Fibroblast of skin of back (primary cell): ENCODE measurements at places on chromosomes 11 and 22.
A peak's percentile ranks its signal among the peaks of the same experiment; 100 is the strongest.

GRCh38 chr22:40238425-40239344 is 61.0 kb downstream of the TNRC6B start:
- peak; percentile 64 for DNase-seq

DNA sequence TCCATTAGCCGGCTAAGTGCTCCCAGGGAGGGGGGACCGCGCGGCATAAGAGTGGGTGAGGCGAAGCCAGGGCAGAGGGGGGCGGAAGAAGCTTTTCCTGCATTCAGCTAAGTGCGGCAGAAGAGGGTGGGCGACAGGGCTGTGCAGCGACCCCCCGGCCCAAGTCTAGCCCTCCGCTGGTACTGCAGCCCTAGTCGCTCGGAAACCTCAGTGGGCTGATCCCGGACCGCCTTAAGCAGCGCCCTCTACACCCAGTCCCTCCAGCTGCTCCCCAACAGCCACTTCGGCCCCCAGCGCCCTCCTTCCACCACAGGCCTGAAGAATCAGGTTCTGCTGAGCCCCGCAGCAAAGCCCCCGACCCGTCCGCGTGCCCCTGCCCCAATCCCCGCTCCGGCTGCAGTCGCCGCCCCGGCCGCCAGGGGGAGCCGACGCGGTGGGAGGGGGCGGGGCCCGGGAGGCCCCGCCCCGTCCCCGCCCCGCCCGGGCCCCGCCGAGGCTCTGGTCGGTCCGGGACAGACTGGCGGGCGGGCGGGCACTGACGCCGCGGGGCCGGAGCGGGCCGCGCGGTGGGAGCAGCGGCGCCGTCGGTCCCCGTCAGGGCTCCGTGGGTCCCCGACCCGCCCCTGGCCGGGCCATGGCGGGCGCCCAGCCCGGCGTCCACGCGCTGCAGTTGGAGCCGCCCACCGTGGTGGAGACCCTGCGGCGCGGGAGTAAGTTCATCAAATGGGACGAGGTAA is at the start of gene PLCB3:
PLCB3 (plus strand) TSS at position 515 of the 737 bp plus-strand sequence; CDS start at position 635, 120 bp downstream.
- DNase-seq: peak; percentile 49

GRCh38 chr11:91810871-91811270 is 413.7 kb upstream of the FAT3 start:
- DNase-seq: peak; percentile 48

GRCh38 chr11:73350908-73351636 is 25.1 kb upstream of the RELT start:
- DNase-seq: peak; percentile 63

DNA sequence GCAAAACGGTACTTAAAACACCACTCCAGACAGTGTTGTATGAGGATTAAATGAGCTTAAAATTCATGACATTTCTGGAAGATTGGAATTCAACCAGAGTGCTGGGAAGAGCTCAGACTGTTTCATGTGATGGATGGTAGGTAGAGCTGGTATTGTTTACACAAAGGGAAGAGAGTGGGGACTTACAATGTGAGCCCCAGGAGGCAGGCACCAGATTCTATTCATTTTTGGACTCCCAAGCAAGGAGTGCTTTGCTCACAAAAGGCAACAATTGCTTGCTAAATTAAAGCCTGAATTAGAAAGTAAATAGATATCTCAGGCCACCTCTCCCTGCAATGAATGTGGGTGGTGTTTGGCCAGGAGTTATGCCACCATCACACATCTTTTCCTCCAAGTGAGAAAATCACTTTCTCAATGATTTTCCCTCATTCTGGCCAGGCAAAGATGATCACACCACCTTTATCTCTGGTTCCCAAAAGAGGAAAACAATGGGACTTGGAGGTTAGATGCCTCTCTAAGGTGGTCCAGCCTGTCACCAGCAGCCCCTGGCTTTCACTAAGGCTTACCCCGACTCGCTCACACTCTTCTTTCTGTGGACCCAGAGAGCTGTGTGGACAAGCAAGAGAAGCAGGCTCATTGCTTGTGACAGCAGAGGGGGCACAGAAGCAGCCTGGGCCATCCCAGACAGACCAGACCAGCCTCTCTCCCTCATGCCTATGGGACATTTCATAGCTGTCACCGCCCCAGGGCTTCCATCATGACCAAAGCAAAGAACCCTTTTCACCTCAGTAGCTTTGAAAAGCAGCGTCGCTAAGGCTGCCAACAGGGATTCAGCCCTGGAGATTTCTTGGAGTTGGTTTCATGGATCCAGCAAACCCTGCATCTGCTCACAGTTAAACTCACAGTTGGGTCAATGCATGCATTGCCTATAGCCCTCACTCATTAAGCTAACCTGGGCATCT is 63.5 kb upstream of the DRD2 start:
- DNase-seq: no peak

GRCh38 chr11:114061048-114061680 is 1.7 kb downstream of the ZBTB16 start:
- no peak for DNase-seq

DNA sequence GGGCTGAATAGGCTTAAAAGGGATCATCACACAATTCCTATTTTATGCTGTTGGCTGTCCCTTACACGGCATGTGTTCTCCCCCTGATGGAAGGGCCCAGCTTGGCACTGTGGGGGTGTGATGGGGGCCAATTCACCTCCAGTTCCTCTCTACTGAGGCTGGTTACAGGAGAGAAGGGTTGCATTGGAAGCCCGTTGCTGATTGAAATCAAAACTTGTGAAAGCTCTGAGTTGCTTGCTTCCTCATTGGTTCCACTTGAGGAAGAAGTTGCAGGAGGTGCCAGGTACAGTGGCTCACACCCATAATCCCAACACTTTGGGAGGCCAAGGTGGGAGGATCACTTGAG is 13.3 kb upstream of the PRG2 start:
- no peak for DNase-seq

GRCh38 chr11:11403763-11404725 is 51.0 kb upstream of the CSNK2A3 start:
- peak; percentile 82 for DNase-seq

DNA sequence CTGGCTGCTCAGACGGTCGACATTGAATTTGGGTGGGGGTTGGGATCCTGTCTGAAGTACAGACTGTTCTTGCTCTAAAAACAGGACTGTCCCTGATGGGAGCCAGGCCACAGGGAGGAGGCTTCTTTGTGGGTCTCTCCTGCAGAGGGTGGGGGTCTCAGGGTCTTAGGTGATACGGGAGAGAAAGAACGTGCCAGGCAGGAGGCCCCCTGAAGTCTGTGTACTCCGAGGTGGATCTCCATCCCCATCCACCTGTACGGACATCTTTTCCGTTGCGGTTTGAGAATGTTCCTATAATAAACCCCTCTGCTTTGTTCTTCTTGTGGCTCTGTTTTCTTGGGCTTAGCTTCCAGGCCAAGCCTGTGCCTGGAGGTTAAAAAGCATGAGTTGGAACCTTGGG is 15.9 kb downstream of the PSMD13 start:
- no peak for DNase-seq

- no peak for DNase-seq
These were observed 11.1 kb upstream of the MS4A2 start for GRCh38 chr11:60077216-60077817.

- DNase-seq: peak; percentile 77
These were observed 3.2 kb upstream of the CSDC2 start for GRCh38 chr22:41557401-41558240.

DNA sequence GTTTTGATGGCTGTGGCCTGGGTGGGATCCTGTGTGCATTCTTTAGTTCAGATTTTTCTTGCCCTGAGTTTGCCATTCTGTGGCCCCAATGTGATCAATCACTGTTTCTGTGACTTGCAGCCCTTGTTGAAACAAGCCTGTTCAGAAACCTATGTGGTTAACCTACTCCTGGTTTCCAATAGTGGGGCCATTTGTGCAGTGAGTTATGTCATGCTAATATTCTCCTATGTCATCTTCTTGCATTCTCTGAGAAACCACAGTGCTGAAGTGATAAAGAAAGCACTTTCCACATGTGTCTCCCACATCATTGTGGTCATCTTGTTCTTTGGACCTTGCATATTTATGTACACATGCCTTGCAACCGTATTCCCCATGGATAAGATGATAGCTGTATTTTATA is 620 bp downstream of the OR4C16 start:
- DNase-seq: no peak

DNA sequence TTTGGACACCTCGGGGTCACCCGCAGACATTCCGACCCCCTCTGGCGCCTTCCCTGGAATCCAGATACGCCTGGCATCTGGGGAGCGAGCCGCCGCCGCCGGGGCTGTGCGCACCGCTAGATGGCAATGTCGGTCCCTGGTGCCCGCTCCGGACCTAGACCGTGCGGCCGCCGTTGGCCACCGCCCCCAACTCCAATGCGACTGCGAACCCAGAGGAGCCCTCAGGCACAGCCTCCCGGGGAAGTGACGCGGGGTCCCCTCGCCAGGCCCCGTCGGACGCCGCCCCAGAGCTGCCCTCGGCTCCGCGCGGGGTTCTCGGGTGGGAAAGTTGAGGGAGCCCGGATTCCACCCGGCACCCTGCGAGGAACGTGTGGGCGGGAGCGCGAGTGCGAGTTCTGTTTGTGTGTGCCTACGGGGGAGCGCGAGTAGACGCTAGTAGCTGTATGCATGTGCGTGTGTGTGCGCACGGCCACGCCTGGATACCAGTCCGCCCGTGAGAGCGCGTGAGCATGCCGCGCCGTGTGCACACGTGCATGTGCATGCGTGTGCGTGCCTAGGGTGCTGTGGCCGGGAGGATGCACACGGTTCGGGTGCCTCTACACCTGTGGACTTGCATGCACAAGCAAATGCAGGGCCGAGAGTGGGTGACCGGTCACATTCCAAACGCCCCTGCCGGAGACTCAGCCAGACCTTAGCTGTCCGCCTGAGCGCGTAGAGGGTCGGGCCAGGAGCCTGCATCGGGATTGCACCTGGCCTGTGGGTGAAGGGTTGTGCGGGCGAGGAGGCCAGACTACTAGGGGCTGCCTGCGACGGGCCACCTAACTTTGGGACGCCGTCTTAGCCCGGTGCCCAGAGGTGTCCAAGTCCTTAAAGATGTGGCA is 1.9 kb downstream of the CHRM4 start:
- DNase-seq: peak; percentile 61

DNA sequence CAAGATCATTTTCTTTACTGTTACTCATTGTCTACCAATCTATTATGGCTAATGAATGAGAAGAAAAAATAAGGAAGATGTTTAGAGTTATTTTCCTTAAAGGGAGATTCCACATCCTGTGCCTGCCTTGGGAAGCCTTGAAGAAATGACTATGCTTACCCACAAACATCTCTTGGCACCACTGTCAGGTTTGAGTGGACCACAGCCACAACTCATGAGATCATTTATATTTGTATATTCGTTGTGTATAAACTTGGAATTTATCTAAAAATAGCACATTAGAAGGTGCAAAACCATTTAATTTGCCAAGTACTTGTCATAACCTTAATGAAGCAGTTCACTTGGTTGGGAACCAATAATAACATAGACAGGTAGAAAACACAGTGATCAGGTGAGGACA is 740.8 kb downstream of the DLG2 start:
- DNase-seq: peak; percentile 77

- DNase-seq: no peak
These were observed 5.5 kb downstream of the MRPL49 start for GRCh38 chr11:65127473-65128181.

DNA sequence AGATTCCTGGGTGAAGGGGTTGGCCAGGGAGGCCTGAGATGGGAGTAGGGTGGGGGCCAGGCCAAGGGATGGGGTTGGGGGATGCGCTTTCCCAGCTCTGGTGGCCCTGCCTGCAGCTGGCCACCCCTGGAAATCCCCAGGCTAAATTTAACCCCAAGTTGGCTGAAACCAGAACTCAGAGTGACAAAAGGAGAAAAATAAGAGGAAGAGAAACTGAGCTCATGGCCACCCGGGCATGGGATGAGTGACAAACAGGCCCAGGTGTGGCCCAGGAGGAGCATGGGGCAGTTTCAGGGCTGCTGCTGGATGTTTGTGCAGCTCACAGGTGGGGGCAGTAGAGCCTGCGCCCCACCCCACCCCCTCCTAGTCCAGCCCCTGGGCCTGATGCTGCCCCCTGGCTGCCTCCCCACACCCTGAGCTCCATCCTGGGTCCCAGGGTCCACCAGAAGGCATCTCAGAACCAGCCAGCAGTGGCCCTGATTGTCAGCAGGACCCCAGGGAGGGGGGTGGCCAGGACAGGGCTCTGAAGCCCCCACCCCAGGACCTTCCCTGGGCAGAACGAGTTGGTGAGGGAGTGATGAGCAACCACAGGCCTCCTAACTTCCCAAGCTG is 48.0 kb downstream of the IGLL5 start:
- DNase-seq: no peak

GRCh38 chr11:44165432-44165831 is 70.0 kb downstream of the EXT2 start:
- no peak for DNase-seq

DNA sequence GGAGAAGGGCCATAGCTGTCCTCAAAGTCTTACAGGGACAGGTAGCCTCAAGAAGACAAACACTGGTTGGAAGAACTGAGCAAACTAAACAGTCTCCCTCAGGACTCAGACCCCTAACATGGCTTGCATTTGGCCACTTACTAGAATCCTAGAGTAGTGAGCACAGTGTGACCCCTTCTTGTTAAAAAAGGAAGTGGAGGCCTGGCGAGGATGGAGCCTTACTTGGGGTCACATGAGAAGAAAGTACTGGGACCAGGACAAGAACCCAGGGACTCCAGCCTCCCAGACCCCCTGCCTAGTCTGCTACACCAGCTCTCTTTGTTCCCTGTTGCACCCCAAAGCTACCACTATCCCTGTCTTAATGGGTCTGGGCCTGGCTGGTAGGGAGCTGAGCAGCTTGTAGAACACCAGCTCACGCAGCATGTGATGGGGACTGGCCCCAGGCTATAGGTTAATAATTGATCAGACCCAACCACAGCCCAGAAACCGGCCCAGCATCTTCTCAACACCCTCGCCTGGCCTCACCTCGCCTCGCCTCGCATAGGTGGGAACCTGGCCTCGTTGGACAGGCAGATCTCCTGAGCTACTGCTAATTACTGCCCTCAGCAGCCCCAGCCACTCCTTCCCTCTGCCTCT is 17.6 kb downstream of the DGAT2 start:
- DNase-seq: no peak

DNA sequence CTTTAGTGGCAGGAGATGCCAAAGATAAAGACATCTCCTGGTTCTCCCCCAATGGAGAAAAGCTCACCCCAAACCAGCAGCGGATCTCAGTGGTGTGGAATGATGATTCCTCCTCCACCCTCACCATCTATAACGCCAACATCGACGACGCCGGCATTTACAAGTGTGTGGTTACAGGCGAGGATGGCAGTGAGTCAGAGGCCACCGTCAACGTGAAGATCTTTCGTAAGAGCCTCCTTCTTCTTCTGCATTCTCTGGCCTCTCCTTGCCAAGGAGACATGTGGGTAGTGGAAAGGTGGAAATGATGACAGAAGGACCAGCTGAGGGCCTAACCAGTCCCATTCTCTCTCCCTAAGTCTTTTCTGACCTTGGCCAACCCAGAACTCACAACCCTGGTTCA is 110.1 kb upstream of the TTC12 start:
- DNase-seq: no peak

GRCh38 chr11:71388637-71389235 is 59.5 kb downstream of the DHCR7 start:
- no peak for DNase-seq

- DNase-seq: no peak
These were observed 70.7 kb upstream of the AKIP1 start for GRCh38 chr11:8839957-8840945.

- DNase-seq: no peak
These were observed 717 bp downstream of the OSM start for GRCh38 chr22:30265823-30266444.

GRCh38 chr11:27383645-27384044 is 20.6 kb upstream of the CCDC34 start:
- no peak for DNase-seq

- DNase-seq: no peak
These were observed 429.3 kb upstream of the CADM1 start for GRCh38 chr11:115933564-115933963.

- DNase-seq: no peak
These were observed 148.8 kb downstream of the DBX1 start for GRCh38 chr11:20011307-20011951.
